ENCODE measurements at places on chromosomes 4 and X.

DNA sequence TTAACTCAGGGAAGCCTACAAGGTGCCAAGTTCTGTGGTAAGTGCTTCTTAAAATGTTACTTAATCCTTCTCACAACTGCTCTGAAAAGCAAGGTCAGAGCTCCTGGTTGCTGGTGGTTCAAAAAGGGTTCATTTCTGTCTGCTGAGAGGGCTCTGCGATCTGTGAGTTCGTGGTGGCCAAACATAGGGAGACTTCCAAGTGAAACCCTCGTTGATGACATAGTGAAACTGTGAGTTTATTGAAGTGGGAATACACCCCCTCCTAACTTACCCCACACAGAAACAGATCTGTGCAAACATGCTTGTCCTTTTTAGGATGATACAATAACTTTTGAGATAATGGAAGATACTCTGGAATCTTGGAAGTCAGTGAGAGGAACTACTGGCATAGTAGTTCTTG lies 164.8 kb upstream of the PGRMC2 start:
- no peak for DNase-seq

DNA sequence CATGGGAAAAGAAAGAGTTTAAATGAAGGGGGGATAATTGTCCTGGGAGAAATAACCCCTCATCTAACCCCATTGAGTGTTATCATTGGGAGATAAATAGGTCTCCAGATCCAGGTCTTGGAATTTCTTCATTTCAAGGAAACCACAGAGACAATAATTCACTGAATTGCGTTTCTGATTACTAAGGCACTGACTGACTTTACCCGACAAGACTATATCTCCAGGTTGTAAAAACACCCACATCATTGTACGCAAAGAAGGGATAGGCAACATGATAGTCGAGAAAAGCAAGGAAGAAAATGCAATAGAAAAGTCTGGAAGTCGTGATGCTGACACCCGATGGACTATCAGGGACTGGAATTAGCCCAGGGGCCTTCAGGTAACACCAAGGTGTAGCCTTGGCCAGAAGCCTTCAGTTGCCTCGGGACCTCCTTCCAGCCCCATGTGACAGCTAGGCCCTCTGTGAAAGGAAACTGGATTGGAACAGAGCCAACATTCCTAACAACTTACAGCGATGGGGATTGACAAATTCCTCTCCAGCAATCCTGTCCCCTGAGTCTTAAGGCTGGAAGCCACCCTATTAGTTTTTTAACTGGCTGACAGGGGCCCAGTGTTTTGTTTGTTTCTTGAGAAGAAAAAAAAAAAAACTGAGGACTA lies 46.5 kb upstream of the RAB9B start:
- no peak for DNase-seq

DNA sequence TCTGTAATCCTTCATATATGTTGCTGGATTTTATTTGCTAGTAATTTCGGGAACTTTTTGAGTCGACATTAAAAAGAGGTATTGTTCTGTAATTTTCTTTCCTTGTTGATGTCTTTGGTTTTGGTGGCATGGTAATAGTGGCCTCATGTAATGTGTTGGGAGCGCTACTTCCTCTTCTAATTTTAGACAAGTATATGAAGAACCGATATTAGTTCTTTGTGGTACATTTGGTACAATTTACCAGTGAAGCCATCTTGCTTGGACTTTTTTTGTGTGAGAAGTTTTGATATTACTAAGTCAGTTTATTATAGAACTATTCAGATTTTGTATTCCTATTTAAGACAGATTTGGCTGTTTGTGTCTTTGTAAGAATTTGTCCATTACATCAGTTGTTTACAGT lies 669.2 kb upstream of the AADAT start:
- no peak for DNase-seq

- no peak for DNase-seq
Measured at GRCh38 chrX:103495786-103496185, 23.5 kb downstream of the RAB40A start.

DNA sequence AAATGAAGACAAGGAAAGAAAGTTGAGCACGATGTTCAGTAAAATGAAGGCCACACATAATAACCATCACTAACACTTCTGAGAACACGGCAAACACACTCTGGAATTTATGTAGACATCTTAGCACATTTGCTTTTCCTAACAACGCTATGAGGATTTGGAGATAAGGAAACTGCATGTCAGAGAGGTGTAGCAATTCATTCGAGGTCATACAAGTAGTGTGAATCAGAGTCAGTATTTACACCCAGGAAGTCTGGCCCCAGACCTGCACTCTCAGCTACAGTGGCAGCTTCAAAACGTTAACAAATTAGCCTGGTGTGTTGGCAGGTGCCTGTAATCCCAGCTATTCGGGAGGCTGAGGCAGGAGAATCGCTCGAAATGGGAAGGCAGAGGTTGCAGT lies 253.4 kb downstream of the PDGFC start:
- DNase-seq: no peak

DNA sequence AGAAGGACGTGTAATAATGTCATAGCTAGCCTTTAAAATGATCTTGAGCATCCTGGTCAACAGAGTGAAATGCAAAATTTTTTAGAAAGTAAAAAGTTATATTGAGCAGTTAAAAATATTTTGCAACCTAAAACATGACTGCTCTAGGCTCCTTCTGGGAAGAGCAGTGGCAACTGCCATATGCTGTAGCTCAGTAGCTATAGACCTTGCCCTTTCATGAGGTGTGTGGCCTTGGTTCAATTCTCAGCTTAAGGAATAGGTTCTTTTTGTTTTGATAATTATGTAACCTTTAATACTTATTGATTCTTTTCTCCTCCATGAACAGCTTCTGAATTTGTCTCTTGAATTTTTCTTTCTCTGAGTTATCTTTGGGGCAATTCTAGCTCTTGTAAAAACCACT lies 105.0 kb downstream of the ARSJ start:
- DNase-seq: no peak

DNA sequence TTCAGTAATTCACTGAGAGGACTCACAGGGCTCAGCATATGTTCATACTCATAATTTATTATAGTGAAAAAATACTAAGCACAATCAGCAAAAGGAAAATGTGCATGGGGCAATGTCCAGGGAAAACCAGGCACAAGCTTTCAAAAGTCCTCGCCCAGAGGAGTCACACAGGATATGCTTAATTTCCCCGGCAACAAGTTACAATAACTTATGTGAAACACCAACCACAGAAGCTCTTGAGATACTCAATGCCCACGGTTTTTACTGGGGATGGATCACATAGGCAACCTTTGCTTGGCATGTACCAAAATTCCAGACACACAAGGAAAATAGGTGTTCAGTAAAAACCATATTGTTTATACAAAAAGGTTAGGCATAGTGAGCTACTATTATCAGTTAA lies 38.5 kb upstream of the STPG2 start:
- no peak for DNase-seq

- no peak for DNase-seq
Measured at GRCh38 chrX:83345298-83345697, 162.8 kb upstream of the POU3F4 start.

- no peak for DNase-seq
Measured at GRCh38 chrX:132119283-132119682, 8.5 kb downstream of the FRMD7 start.

All from stimulated activated CD8-positive, alpha-beta memory T cell treated with anti-CD3 and anti-CD28 coated beads, Interleukin-4, amount 100 ng/mL, for 1 hour (primary cell).